ENCODE measurements at places on chromosomes 2 and 18.

- DNase-seq, result no peak
These were observed 41.9 kb upstream of the TBC1D8 start for GRCh38 chr2:101193033-101193626.

DNA sequence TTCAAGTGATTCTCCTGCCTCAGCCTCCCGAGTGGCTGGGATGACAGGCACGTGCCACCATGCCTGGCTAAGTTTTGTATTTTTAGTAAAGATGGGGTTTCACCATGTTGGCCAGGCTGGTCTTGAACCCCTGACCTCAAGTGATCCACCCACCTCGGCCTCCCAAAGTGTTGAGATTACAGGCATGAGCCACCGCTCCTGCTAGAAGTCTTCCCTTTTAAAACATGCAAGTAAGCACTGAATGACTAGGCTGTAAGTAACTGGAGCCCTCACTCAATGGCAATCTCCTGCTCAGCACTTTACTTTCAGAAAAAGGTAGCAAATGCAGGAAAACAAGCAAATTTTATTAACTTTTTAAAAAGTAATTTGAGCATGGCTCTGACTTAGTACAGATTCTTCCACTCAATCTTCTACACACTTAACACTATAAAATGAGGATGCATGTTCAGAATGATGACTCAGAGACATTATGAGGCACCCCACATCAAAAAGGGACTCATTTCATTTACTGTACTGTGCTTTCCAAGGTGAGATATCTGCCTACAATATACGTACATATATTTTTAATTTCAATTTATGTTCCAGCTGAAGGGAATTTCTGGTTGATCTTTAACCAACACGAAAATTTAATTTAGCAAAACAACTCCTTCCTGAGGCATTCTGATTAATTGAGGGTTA, 6.6 kb upstream of the NCK2 start:
- no peak for DNase-seq

- no peak for DNase-seq
These were observed 759.7 kb upstream of the FANCL start for GRCh38 chr2:59000796-59001195.

GRCh38 chr2:25669520-25669919, 3.9 kb downstream of the DTNB start:
- no peak for DNase-seq

DNA sequence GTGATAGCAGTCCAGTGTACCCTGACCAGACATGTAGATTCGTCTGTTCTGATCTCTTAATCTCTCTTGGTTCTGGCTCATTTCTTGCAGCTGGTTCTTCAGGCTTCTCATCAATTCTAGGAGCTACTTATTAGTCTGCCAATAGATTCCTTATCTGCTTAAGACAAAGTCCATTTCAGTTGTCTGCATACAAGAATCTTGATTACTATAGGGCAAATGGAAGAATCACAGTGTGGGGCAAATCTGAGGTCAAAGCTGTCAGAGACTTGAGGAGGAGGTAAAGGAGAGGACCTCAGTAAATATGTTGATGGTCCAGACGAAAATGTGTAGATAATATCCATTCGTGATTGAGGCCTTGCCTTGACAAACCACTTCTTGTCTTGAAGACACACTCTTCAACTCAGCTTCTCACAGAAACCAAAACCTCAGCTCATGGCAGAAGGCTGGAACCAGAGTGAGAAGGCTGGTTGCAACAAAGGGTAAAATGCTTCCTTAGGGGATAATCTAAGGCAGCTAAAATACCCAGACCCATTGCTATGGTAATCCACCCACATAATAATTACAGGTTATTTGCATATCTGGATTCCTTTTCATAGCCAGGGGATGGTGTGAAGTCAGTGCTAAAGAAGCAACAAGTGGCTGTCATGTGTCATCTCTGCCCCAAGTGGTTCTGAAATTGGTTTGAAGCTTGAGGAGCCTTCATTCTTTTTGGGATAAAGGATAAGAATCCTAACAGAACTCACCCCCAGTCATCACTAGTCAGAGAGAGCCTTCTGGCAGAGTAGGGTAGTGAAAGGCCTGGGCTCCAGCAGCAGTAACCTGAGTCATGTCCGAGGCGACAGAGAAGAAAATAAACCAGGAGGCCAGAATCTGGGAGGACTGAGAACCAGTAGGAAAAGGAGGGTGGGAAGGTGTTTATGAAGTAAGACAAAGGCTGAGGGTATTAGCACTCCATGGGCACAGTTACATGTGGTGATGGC, 29.2 kb upstream of the PELI1 start:
- DNase-seq, result no peak
